ENCODE measurements at places on chromosomes 4 and X.

- no peak for DNase-seq
These were observed 15.0 kb downstream of the RADX start for GRCh38 chrX:106626789-106627188.

GRCh38 chrX:16903274-16904022 is 33.3 kb upstream of the RBBP7 start:
- DNase-seq, result no peak

DNA sequence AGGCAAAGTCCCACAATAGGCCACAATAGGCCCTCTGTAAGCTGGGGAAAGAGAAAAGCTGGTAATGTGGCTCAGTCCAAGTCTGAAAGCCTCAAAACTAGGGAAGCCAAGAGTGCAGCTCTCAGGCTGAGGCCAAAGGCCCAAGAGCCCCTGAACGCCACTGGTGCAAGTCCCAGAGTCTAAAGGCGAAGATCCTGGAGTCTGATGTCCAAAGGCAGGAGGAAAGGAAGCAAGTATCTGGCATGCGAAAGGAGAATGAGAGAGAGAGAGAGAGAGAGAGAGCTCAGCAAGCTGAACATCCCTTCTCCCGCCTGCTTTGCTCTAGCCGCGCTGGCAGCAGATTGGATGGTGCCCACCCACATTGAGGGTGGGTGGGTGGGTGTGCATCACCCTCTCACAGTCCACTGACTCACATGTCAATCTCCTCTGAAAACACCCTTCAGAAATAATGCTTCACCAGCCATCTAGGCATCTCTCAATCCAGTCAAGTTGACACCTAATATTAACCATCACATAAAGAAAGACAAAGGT is 30.9 kb upstream of the ELF2 start:
- no peak for DNase-seq

DNA sequence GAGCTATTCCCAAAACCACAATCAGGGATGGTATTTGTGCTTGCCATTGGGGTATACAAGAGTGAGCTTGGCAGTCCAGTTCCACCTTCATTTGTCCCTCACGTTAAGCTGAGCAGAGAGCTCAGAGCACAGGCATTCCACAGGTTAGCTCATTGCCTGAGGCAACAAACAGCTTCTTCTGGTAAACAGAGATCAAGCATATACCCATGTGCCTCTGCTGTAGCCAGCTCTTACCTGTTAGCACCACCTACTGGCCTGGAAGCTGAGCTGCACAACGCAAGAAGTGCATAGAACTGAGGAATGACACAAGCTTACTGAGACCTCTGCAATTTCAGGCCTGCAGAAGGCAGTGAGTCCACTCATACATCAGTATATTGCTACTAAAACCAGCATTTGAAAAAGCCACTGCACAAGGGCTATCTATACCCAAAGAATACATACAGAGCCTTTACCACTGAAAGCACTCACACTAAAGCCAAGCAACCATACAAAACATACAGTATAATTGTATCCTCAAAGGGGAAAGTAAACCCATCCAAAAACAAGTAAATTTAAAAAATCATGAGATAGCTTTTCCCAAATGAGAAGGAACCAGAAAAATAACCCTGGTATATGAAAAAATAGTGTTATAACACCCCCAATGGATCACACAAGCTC is 258.3 kb upstream of the GABRA2 start:
- DNase-seq, result peak; percentile 87

GRCh38 chr4:148006001-148006400 is 274.1 kb downstream of the ARHGAP10 start:
- DNase-seq, result no peak

- peak; percentile 44 for DNase-seq
These were observed 732.6 kb upstream of the LCORL start for GRCh38 chr4:18754180-18754579.

- no peak for DNase-seq
These were observed 103.8 kb upstream of the PSAPL1 start for GRCh38 chr4:7538518-7538917.

DNA sequence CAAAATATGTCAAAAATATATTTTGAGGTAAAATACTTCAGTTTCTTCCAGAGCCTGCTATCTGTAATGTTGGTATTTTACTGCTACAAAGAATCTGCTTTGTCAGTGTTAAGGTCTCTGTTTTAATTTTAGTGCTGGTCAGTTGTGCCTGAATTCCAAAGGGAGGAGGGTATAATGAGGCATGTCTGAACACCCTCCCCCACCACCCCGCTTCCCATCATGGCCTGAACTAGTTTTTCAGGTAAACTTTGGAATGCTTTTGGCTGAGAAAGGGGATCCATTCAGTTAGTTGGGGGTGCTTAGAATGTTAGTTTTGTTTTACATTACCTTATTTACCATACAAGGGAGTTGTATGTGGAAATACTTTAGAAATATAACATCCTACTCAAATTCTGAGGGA is 158.5 kb downstream of the MID1IP1 start:
- peak; percentile 37 for DNase-seq

- DNase-seq, result no peak
These were observed 259.6 kb downstream of the UNC5C start for GRCh38 chr4:95289028-95289634.

GRCh38 chr4:70778888-70779422 is 57.2 kb downstream of the RUFY3 start:
- no peak for DNase-seq

- no peak for DNase-seq
These were observed 1010.4 kb downstream of the ADGRL3 start for GRCh38 chr4:62210486-62210885.

GRCh38 chr4:147793569-147794313 is 61.9 kb downstream of the ARHGAP10 start:
- no peak for DNase-seq

DNA sequence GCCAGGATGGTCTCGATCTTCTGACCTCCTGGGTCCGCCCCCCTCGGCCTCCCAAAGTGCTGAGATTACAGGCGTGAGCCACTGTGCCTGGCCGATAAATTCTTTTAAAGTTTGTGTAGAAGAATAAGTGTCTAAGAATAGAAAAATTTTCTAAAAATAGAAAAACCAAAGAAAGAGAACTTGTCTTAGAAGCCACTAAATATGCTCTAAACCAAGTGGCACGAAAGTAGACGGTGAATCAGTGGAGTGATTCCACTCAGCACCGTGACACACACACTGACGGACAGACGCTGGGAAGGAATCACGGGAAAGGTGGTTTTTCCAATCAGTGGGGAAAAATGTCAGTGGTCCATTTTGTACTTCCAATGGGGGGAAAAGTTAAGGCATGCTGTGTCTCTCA is 72.7 kb upstream of the PSAPL1 start:
- no peak for DNase-seq

- DNase-seq, result no peak
These were observed 963 bp upstream of the USO1 start for GRCh38 chr4:75723163-75724065.

GRCh38 chrX:28910487-28910886 is 323.2 kb downstream of the IL1RAPL1 start:
- no peak for DNase-seq

- no peak for DNase-seq
These were observed 176.3 kb downstream of the ENOX2 start for GRCh38 chrX:130726661-130727060.

GRCh38 chrX:6074532-6074931 is 154.1 kb downstream of the NLGN4X start:
- DNase-seq, result no peak

DNA sequence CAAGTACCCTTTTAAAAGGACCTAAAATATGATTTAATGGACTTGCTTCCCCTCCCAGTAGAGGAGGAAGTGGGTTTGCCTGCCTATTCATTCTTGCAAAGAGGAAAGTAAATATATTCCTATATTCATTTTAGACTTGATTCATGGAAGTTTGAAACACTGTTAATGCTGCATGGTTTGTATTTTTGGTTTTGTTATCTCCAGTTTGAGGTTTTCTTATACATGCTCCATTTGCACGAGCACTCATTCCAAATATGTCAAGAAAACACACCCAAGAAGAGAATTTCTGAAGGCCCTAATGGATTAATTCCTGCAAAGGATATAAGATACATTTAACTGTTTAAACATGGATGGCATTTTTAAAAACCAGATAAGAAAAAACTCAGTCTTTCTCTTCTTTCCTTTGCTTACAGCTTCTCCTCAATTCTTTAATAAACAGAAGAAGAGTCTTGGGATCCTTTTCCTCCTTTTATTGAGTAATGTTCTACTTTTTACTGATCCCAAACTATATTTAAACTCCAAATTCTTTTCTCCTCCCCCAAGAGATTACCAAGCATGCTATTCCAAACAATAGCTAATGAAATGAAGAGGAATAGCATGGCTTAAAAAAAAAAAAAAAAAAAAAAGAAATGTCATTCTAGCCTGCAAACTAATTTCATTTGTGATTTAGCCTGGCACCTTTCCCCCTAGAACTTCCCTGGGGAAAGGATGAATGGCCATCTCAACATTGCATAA is 54.6 kb upstream of the LDB2 start:
- no peak for DNase-seq

DNA sequence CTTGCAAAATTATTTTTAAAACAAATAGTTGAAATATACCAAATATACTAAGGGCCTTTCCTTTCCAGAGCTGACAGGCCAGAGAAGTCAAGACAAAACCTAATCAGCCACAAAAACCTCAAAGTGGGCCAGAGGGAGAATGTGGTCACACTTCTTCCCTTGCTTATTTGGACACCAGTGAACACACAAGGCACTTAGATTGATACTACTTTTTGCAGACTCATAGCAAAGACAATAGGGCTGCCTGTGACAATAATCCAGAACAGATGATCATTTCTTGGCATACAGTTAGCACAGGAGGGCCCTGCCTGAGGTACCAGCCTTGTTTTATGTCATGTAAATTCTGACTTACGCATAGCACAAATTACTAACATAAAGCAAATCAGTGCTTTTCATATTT is 215.7 kb upstream of the NEIL3 start:
- DNase-seq, result no peak

DNA sequence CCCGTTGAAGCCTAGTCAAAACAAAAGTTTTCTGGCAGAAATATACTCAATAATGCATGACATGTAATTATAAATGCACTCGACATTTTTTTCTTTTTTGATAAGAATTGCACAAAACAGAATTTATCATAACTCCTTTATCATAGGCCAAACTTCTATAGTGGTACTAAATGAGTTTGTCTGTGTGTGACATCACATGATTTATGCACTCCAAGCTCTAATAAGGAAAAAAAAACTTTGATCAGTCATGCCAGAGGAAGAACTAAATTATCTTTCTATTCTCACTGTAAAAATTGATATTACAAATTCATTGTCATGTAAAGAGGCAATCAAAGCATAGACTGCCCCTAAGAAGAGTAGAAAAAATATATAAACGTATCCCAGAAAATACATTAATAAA is 112.4 kb upstream of the NOCT start:
- no peak for DNase-seq

DNA sequence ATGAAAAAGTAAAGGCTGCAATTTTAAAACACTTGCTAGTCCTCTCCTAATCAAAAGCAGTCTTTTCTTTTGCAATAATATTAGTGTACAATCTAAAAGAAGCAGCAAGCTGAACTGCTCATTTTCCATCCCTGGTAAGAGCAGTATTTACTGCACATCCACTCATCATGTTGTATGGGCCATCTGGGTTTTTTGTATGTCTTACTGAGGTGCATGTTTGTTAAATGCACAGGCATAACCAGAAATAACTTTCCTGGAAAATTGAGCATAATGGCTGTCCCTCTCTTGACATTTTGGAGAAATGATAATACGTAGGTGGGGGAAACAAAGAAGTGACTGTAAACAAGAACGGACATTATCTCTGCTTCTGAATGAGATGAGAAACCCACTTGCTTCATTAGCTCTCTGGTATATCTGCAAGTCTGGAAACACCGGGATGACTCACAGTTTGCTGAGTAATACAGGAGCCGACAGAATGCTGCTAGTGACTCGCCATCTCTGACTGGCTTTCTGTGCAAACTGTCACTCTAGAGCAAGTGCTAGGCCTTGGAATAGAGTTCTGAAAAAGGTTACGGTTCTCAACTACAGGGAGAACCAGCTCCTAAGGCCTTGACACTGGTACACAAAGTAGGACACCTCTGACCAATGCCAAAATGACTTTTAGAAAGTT is 85.7 kb upstream of the MTM1 start:
- DNase-seq, result no peak

- no peak for DNase-seq
These were observed 125.3 kb upstream of the CLNK start for GRCh38 chr4:10809905-10810304.

GRCh38 chr4:34644579-34645115 is 1599.7 kb downstream of the ARAP2 start:
- DNase-seq, result no peak

GRCh38 chrX:42274151-42274550 is 350.8 kb upstream of the CASK start:
- no peak for DNase-seq

GRCh38 chrX:18887825-18888212 is 96.1 kb downstream of the PHKA2 start:
- no peak for DNase-seq

GRCh38 chrX:13985697-13986435 is 43.8 kb downstream of the GEMIN8 start:
- DNase-seq, result no peak

- peak; percentile 13 for DNase-seq
These were observed 705 bp downstream of the RPS6KA3 start for GRCh38 chrX:20265726-20266681.

DNA sequence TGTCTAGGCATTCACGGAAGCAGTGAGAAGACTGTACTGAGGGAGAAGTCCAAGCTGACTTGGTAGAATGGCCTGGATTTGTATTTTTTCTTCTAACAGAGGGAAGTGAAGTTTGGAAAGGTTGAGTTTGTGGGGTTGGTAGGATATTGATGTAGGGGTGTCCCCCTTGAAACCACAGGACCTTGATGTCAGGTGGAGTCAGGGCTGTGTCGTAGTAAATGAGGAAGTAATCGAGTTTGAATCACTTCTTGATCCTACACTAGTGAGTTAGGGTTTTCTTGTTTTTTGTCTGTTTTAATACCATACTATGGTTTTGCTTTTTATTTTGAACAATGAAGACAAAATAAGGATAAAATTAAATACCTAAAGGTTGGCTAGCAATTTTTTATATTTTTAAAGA is 30.1 kb upstream of the ANAPC4 start:
- no peak for DNase-seq

- no peak for DNase-seq
These were observed 6.8 kb downstream of the ANXA5 start for GRCh38 chr4:121690001-121690400.

GRCh38 chr4:183438458-183439113 is 5.8 kb upstream of the CDKN2AIP start:
- no peak for DNase-seq

Data from GM23338 (cell line).